Caki2 (cell line): ENCODE measurements at places on chromosomes 2 and 18. TPM values are rescaled to one million over a fixed set of nuclear protein-coding genes. Genes with fewer than 3 reads are reported as not detected.

DNA sequence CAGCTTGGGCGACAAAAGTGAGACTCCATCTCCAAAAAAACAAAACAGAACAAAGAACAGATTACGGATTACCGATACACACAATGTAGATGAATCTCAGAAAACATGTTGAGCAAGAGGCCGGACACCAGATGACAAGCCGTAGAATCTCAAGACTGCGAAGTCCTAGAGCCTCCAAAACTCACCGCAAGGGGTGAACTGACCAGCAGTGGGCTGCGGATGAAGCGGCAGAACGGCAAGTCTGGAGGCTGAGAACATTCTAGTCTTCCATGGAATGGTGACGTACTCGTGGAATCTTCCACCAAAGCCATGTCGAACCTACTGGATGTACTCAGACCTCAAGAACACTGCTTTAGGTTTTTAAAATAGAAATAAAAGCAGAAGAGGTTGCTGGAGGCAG is 198.8 kb downstream of the NDUFA10 start:
- DNase-seq, result no peak

DNA sequence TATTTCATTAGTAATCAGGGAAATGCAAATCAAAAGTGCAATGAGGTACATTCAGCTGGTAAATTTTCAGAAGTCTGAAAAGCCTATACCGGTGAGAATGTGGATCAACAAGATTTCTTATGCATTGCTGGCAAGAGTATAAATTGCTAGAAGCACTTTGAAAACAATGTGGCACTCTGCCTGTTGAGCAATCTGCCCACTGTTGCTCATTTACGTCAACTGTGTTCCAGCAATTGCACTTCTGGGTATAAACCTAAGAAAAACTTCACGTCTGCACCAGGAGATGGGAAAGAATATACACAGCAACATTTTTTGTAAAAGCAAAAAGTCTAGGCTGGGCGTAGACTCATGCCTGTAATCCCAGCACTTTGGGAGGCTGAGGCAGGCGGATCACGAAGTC is 40.8 kb downstream of the MTERF4 start:
- DNase-seq, result no peak

RSAD2 gene
- total RNA-seq, result 0.75 and 7.7 TPM in 2 replicates

GRCh38 chr2:96527286-96528005 is 9.1 kb upstream of the ARID5A start:
- no peak for DNase-seq
